ENCODE measurements at places on chromosomes 2 and 18. TPM values are rescaled to one million over a fixed set of nuclear protein-coding genes. Genes with fewer than 3 reads are reported as not detected.

- DNase-seq = no peak
- no peaks in the 10 kb centered on the region for H3K27me3 ChIP-seq
- no peaks in the 10 kb centered on the region for H3K36me3 ChIP-seq
- no peaks in the 10 kb centered on the region for H3K4me1 ChIP-seq
Measured at GRCh38 chr18:35861367-35862118, 110.9 kb upstream of the RMP24 start.

- no peak overlapping the region for H3K27ac ChIP-seq
- DNase-seq = no peak
- H3K4me1 ChIP-seq = peaks cover 3% of the 10 kb centered on the region
- H3K36me3 ChIP-seq = no peaks in the 10 kb centered on the region
- H3K4me3 ChIP-seq = no peak overlapping the region
- no peaks in the 10 kb centered on the region for H3K27me3 ChIP-seq
Measured at GRCh38 chr2:128360711-128361110, 42.0 kb upstream of the HS6ST1 start.

UGT1A1 gene
- total RNA-seq = not detected

ONECUT2 gene
- 0.15 TPM for total RNA-seq

GRCh38 chr2:20188851-20189250 lies 36.1 kb downstream of the SDC1 start:
- H3K4me1 ChIP-seq = no peaks in the 10 kb centered on the region
- H3K27me3 ChIP-seq = no peaks in the 10 kb centered on the region
- H3K27ac ChIP-seq = no peak overlapping the region
- H3K36me3 ChIP-seq = no peaks in the 10 kb centered on the region
- no peak overlapping the region for H3K4me3 ChIP-seq
- no peak for DNase-seq

CAPN14 gene
- total RNA-seq = 0.08 TPM

TEX51 gene
- total RNA-seq = not detected

DNA sequence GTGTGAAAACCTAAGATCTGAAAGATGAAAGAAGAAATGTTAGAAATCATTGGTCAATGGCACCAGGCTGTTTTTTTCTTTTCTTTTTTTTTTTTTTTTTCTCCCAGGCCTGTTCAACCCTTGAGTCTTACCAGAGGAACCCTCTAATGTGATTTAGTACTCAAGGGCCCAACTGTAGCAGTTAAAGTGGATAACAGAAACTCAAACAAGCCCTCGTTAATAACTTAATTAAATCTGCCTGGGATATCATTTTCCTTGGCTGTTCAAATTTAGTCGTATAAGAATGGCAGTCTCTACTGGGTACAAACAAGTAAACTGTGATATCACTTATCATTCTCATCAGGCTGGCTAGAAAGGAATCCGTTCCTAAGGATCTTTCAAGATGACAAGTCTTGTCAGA lies 16.5 kb downstream of the ARL4C start:
- H3K4me3 ChIP-seq = no peak overlapping the region
- DNase-seq = no peak
- H3K36me3 ChIP-seq = no peaks in the 10 kb centered on the region
- no peak overlapping the region for H3K27ac ChIP-seq
- H3K4me1 ChIP-seq = no peaks in the 10 kb centered on the region

ACKR3 gene
- 7.4 TPM for total RNA-seq

- no peak for DNase-seq
- H3K27ac ChIP-seq = no peak overlapping the region
- H3K27me3 ChIP-seq = peaks cover 3% of the 10 kb centered on the region
- H3K4me1 ChIP-seq = no peaks in the 10 kb centered on the region
- no peaks in the 10 kb centered on the region for H3K36me3 ChIP-seq
Measured at GRCh38 chr2:189798312-189799029, 14.2 kb downstream of the PMS1 start.

DNA sequence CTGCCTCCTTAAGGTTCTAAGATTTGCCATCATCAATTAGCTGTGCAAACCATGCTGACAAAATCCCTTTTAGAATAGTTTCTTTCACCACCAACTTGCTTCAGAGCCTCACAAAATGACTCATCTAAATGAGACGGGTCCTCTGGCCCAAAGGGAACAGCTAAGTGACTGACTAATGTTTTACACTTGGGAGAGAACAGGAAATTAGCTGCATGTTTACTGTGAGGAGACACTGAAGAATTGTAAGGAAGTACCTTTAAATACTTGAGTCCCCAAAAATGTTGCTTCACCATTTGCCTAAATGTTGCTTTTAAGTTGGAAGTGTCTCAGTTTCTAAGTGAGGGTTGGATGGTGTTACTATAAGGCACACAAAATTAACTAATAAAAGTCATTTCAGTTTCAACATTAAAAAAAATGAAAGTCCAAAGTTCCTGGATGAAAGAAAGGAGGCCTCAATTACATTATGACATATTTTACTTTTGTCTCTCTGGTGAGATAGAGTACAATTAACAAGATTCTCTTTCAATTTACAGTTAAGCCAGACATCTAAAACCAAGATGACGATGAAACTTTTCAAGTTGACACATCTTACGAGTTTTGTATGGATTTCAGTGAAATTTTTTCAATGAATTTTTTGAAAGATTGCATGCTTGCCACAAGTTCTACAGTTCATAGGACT lies 229.1 kb upstream of the FN1 start:
- no peak overlapping the region for H3K27ac ChIP-seq
- DNase-seq = no peak
- H3K4me1 ChIP-seq = peaks cover 11% of the 10 kb centered on the region
- no peak overlapping the region for H3K4me3 ChIP-seq

DNA sequence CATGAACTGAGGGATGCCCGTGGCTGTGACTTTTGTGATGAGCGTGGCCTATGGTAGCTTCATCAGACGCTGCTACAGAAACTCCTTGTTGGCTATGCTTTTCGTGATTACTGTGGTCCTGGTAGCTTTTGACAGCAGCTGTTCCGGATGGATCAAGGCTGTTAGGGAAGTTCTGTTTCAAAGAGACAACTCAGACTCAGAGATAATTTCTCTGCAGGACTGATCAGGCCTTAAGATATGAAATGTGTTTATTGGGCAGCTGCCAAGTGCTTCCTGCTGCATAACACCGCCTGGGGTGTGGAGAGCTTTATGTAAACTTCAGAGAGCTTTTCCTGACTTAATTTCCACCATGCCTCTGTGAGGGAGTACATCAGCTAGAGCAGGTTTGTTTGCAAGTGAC lies 243.8 kb downstream of the TSN start:
- no peaks in the 10 kb centered on the region for H3K27me3 ChIP-seq
- no peak for DNase-seq
- H3K4me1 ChIP-seq = no peaks in the 10 kb centered on the region
- no peak overlapping the region for H3K27ac ChIP-seq
- no peaks in the 10 kb centered on the region for H3K36me3 ChIP-seq
- no peak overlapping the region for H3K4me3 ChIP-seq

GRCh38 chr2:37143974-37144373 lies 12.8 kb downstream of the EIF2AK2 start:
- no peak for DNase-seq
- H3K4me1 ChIP-seq = no peaks in the 10 kb centered on the region
- no peak overlapping the region for H3K27ac ChIP-seq
- no peak overlapping the region for H3K4me3 ChIP-seq

ACTG2 gene
- 3.8 TPM for total RNA-seq

GRCh38 chr2:10678225-10678624 lies 11.6 kb downstream of the NOL10 start:
- no peaks in the 10 kb centered on the region for H3K36me3 ChIP-seq
- H3K4me1 ChIP-seq = no peaks in the 10 kb centered on the region
- no peak overlapping the region for H3K27ac ChIP-seq
- H3K4me3 ChIP-seq = no peak overlapping the region
- no peaks in the 10 kb centered on the region for H3K27me3 ChIP-seq

DNA sequence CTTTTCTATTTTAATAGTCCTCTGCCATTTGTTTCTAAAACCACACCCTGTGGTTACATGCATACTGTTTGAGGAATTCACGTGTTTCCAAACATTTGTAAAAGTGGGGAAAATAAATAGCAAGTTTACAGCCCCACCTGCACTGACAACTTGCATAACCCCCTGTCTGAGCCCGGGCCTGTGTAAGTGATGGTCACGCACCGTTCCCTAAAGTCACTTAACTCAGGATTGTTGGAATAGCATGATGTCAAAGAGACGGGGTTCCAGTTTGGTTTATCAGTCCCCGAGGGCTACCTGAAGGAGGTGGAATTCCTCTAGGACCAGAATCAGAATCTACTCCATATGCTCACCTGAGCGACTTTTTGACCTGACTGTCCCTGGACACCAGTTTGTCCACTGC lies 30.5 kb downstream of the ACKR3 start:
- no peaks in the 10 kb centered on the region for H3K4me1 ChIP-seq
- H3K27me3 ChIP-seq = no peaks in the 10 kb centered on the region
- no peak overlapping the region for H3K27ac ChIP-seq
- no peak overlapping the region for H3K4me3 ChIP-seq
- DNase-seq = no peak

EFEMP1 gene
- 282 TPM for total RNA-seq

- H3K4me1 ChIP-seq = no peaks in the 10 kb centered on the region
- DNase-seq = no peak
- H3K36me3 ChIP-seq = no peaks in the 10 kb centered on the region
- no peak overlapping the region for H3K4me3 ChIP-seq
- H3K27ac ChIP-seq = no peak overlapping the region
Measured at GRCh38 chr2:863732-864450, 86.8 kb upstream of the SNTG2 start.

CNGA3 gene
- total RNA-seq = 0.05 TPM

All from ovary (tissue), 10 donors.